ENCODE measurements at places on chromosomes 12 and 14.
A peak's percentile ranks its signal among the peaks of the same experiment; 100 is the strongest.

DNA sequence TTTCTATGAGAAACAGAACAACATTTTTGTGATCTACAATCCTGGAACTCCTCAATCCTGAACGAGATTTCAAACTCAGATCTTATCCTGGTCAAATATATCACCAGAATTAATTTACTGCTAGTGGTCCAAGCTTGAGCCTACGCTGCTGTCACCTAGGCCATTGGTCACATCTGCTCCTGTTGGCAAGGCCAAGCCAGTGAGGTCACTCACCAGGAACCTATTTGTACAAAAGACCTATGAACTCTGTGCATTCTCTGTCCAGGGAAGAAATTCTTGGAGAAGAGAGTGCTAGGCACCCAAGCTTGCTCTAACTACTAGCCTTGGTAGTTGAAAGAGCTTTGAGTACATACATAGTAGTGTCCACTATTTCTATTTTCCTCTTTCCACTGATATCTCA is 106.1 kb downstream of the SLC15A5 start:
- DNase-seq = no peak

GRCh38 chr14:30138567-30138966 is 210.9 kb upstream of the PRKD1 start:
- DNase-seq = no peak

GRCh38 chr12:122031342-122032216 is 9.9 kb downstream of the BCL7A start:
- peak; percentile 15 for DNase-seq

- peak; percentile 33 for DNase-seq
Observed at GRCh38 chr14:34926552-34926951, 51.4 kb upstream of the BAZ1A start.

DNA sequence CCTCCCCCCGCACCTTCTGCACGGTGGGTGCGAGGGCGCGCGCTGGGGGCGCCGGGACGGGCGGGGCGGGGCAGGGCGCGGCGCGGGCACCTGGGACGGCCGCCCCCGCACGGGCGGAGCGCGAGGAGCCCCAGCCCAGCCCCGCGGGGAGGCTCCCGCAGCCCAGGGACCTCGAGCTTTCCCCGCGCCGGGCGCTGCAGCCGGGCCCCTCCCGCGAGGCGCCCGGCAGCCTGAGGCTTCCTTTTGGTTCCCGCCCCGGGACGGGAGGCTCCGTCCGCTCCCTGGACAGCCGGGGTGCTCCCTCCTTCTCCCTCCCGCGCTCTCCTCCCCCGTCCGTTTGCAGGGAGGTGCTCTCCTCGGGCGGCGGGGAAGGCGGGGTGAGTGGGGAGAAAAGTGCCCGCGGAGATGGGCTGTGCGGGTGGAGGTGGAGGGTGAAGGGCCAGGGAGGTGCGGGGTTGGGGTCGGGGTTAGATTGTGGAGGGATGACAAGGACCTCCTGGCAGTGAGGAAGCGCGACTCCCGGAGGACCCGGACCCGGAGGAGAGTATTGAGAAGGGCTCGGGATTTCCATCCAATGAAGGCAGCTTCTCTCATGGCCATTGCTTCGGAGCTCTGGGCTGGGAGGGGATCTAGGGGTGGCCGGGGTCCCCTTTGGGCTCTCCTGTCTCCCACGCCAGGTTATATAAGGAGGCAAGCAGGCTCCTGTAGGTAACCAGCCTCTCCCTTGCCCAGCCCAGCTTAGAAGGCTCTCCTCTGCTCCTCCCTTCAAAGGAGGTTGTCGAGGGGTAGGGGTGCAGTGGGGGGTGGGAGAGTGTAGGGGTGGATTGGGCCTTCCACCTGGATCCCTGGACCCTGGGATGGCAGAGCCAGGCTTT is 645 bp downstream of the JDP2 start:
- no peak for DNase-seq

Measured in bronchial epithelial cell (primary cell).